ENCODE measurements at places on chromosomes 2 and 18.

- DNase-seq: no peak
Observed at GRCh38 chr2:222823183-222823930, 37.5 kb upstream of the ACSL3 start.

DNA sequence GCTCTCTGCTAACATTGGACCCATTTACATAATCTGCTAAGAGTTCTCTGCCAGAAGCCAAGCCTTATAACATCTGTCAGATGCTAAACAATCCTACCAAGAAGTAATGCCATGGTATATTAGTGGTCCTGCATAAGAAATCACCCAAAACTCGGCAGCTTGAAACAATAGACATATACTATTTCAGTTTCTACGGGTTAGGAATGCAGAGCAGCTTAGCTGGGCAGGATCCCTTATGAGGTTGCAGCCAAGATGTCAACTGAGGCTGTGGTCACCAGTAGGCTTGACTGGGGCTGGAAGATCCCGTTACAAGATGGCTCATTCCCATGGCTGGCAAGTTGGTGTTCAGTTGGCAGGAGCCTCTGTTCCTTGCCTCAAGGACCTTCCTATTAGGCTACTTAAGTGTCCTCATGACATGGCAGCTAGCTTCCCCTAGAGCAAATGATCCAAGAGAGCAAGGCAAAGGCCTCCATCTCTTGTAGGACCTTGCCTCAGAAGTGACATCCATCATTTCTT, 25.1 kb upstream of the SOS1 start:
- no peak for DNase-seq

DNA sequence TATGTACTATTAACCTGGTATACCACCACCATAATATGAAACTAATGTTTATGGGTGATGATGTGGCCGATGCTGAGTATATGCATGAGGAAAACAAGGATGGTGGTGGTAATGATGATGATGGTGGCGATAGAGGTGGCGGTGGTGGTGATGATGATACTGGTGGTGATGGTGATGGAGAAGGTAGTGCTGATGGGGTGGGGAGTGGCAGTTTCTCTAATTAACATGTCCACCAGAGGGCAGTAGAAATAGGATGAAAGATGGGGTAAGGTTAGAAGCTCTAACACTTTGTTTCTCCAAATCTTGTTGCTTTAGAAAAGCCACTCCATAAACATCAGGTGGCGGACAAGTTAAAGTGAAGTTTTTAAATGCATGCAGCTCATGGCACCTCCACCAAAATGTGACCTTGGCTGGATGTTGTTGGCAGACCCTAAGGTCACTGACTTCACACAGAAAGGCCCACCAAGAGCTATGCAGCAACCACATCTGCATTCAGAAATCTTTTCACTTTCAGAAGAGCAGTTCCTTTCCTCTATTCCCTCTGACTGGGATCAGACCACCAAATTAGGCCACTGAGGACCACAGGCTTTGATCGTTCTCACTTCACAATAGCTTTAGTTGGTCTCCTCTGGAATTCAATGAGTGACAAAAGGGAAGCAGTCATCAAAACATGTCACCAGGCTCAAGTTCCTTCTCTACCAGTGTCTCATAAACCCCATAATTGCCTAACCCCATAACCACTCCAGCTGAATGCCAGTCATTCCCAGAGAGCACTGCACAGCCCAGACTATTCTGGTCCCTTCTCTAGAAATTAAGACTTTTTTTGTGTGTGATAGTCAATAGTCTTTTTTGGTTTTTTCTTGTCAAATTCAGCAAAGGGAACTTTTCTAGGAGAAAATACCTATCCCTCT, 7.5 kb upstream of the BCL11A start:
- DNase-seq: peak; percentile 29

- no peak for DNase-seq
Observed at GRCh38 chr2:10007435-10007834, 35.9 kb upstream of the KLF11 start.

GRCh38 chr2:219081701-219082331, 21.1 kb upstream of the IHH start:
- no peak for DNase-seq

- no peak for DNase-seq
Observed at GRCh38 chr2:136310797-136311603, 193.1 kb upstream of the CXCR4 start.

GRCh38 chr18:79896738-79897137, 54.7 kb downstream of the SLC66A2 start:
- no peak for DNase-seq
